ENCODE measurements at places on chromosomes 12 and 14. TPM values are rescaled to one million over a fixed set of nuclear protein-coding genes. Genes with fewer than 3 reads are reported as not detected.

GRCh38 chr14:71289536-71289935 lies 382.3 kb downstream of the PCNX1 start:
- no peak for DNase-seq

GRCh38 chr14:58832095-58832521 lies 194.3 kb downstream of the DACT1 start:
- DNase-seq: no peak

- no peak for DNase-seq
Measured at GRCh38 chr14:68448252-68448902, 344.5 kb downstream of the ZFP36L1 start.

- no peak for DNase-seq
Measured at GRCh38 chr12:86456776-86457175, 200.6 kb upstream of the MGAT4C start.

GRCh38 chr12:43841253-43841652 lies 5.4 kb downstream of the TMEM117 start:
- DNase-seq: no peak

DNA sequence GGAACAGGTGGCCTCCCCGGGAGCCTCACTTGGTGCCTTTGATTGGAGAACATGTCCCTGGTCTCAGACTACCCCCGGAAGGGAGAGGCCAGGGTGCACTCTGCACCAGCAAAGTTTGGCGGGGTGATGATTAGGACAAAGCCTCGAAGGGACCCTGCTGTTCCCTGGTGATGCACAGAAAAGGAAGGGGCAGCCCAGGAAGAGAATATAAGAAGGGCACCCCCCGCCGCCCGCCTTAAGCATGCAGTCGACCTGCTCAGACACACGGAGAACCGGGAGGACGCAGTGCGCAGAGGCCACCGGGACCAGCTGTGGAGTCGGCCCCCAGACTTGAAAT lies 6.9 kb downstream of the SCARB1 start:
- no peak for DNase-seq

The TMEM119 gene
- total RNA-seq: not detected

The A2M gene
- 74.4 TPM for total RNA-seq

Data from glomerular endothelial cell (primary cell).